ENCODE measurements at places on chromosomes 16 and 17.

DNA sequence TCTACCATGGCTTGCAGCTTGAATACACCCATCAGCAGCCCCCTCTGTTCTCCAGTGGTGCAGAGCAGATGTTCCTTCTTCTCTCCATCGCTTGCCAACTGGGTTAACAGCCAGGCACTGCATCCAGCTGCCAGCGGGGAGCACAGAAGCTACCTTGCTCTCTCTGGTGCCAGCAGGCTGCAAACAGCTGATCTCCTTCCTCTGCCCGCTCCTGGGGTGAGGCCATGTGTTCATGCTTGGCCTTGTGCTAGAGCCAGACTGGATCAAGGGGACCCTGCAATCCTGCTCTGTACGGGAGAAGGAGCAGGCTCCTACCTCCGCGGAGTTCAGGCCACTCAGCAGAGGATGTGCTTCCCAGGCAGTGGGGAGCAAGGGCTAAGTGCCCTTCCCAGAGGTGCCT lies 24.1 kb upstream of the ENGASE start:
- no peak for DNase-seq

DNA sequence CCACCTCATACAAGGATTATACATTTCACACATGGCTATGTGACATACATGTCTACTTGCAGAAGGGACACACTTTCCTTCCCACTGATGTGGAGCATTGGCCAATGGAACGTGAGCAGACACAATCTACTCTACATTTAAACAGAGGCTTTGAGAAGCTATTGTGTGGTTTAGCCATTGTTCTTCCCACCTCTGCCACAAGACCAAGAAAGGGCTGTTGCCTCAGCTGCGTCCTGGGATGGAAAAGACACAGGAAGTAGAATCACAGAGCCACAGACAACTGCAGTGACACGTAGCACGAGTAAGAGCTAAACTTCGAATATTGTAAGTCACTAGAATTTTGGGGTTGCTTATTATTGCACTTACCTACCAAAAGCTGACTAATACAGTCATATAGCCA lies 33.3 kb downstream of the PRKCB start:
- DNase-seq, result no peak

- peak; percentile 64 for DNase-seq
These were observed 644 bp downstream of the NFAT5 start for GRCh38 chr16:69566240-69566980.

DNA sequence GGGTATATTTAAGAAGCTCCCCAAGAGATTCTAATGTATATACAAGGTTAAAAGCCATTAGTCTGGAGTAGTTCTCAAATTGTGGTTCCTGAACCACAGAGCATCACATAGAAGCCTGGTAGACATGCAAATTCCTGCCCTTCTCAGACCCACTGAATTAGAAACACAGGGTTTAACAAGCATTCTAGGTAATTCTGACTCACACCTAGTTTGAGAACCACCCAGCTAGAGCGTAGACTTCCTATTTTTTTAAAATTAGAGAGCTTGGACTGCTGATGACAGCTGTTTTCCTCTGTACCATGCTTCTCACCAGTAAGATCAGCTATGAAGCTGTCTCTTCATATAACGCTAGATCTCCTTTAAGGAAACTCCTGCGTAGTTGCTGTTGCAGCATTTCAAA lies 50.6 kb downstream of the HS3ST3B1 start:
- no peak for DNase-seq

DNA sequence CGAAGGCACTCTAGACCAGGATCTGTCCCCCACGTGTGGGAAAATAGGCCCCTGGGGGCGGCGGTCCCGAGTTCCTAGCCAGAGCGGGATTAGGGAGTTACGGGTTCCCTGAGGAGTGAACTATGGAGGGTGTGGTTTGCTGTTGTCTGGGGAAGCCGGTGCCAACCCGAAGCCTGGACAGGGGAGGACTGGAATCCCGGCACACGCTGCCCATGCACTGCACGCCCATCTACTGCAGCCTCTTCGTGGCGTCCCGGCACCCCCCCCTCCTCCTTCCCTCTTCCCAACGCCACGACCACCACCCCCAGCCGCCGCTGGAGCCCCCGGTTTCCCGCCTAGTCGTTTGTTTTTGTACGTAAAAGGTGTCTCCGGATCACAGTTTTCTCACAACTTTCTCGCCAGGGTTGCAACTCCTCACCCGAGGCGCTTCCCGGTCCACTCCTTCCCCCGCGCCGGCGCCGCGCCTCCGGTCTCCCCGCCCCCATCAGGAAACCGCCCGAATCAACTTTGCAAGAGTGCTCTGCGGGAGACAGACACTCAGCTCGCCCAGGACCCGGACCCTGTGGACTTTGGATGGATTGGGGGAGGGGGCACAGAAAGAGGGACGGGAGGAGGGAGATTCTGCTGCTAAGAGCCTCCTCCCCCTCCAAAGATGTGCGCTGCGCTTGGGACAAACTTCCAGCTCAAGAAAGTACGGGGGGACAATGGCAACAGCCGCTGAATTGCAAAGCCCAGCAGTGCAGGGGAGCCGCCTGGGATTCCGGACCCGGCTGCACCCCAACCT lies 1.4 kb upstream of the LHX1 start:
- DNase-seq, result peak; percentile 64

GRCh38 chr16:2194852-2195321 lies 1.5 kb downstream of the CASKIN1 start:
- peak; percentile 69 for DNase-seq

DNA sequence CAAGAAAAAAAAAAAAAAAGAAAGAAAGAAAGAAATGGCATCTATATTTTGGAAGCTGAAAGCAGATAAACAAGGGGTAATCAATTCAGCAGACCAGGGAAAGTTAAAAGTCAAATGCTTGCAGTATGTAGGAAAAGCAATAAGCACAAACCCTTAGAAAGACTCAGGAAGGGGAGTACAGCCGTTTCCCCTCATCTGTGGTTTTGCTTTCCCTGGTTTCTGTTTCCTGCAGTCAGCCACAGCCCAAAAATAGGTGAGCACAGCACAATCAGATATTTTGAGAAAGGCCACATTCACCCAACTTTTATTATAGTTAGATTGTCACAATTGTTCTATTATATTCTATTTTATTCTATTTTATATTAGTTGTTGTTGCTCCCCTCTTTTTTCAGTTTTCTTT lies 14.4 kb upstream of the ALOX12 start:
- DNase-seq, result no peak

DNA sequence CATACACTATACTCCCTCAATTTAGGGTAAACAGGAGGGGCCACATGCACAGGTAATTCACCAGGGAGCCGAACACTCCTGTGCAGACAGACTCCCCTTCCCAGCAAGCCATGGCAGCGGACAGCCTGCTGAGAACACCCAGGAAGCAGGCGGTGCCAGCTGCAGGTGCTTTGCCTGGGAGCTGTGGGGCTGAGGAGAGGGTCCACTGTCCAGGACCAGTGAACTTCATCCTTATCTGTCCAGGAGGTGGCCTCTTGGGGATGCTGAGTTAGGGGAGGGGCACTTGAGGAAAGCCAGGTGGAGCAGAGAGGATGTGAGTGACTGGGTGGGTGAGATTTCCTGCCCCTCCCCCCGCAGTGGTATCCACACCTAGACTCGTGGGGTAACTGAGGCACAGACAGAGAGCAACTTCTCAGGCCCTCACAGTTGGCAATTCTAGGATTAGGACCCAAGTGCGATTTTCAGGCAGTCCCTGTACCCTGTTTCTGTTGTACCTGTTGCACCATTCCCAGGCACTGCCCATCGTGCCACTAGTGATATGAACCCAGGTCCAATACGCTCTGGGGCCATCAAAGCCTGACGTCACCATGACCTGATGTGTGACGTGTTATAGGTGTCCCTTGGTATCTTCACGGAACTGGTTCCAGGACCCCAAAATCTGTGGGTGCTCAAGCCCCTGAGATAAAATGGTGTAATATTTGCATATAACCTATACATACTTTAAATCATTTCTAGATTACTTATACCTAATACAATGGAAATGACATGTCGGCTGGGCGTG lies 1.2 kb downstream of the GRN start:
- DNase-seq, result no peak

- no peak for DNase-seq
These were observed 1202.9 kb upstream of the CDH8 start for GRCh38 chr16:63239065-63239570.

GRCh38 chr16:59249011-59249410 lies 514.9 kb upstream of the GOT2 start:
- DNase-seq, result no peak

GRCh38 chr17:68161644-68162428 lies 86.0 kb upstream of the AMZ2 start:
- DNase-seq, result peak; percentile 18

DNA sequence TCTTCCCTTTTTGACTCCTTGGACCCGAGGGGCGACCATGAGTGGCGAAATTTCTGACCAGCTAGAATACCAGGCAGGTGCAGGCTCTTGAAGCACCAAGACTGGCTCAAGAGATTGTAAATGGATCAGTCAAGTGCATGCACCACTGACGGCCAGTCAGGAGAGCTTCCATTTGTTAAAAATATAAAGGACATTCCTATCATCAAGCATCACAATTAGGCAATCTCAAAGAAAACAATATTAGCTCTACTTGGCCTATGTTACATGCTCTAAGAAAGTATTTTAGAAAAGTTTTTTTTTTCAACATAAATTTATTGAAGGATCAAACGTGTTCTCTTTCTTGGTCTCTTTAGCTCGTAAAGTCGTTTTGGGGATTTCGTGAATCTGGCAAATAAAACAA lies 1.5 kb upstream of the PRKCA start:
- no peak for DNase-seq

DNA sequence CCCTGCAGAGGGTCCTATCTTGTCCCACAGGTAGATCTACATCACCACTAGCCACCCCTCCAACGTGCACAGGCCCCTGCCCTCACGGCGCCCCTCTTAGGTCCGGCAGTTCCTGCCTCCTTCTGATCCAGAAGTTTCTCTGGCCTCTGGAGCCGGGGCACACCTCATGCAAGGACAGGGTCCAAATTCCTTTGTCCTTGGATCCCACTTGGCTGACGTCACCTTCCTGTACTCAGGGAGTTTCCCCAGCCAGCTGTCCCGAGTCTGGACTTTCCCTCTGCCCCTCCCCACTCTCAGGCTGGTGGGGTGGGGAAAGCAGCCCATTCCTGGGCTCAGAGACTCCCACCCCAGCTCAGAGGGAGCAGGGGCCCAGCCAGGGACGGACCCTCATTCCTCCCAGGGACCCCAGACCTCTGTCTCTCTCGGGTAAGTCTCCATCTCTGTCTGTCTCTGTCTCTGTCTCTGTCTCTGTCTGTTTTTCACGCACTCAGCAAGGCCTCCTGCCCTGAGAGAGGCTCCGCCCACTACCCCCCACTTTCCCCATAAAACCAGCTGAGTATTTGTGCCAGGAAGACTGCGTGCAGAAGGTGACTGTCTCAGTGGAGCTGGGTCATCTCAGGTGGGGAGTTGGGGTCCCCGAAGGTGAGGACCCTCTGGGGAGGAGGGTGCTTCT lies at the start of gene IL32:
TSS of gene IL32 (plus strand) at position 572 of the 673 bp plus-strand sequence. CDS start 172 bp downstream, outside the sequence.
- DNase-seq, result peak; percentile 76

DNA sequence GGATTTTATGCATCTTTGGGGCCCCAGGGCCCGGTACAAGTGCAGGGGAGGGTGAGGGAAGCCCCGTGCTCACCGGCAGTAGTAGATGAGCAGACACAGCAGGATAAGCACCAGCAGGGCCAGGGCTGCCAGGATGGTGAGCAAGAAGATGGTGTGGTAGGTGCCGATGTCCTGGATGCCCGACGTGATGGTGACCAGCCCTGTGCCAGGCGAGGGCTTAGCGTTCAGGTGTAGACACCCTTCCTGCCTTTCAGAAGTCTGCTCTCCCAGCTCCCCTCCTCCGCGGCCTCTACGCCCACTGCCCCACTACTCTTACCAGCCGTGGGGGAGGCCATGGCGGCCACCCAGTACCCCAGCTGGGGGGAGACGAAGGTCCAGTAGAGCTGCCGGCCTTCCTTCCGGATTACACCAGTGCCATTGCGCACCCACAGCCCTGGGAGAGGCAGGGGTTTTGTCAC lies 8.0 kb downstream of the FAM171A2 start:
- no peak for DNase-seq

- DNase-seq, result no peak
These were observed 26.6 kb upstream of the SKAP1 start for GRCh38 chr17:48456589-48456988.

- no peak for DNase-seq
These were observed 15.1 kb downstream of the ADCY7 start for GRCh38 chr16:50281391-50282009.

- DNase-seq, result peak; percentile 94
These were observed 4.2 kb upstream of the FBXL16 start for GRCh38 chr16:709566-710499.

- DNase-seq, result peak; percentile 81
These were observed 2.9 kb downstream of the CTRL start for GRCh38 chr16:67928561-67929364.

- DNase-seq, result no peak
These were observed 6.0 kb upstream of the CCL3 start for GRCh38 chr17:36095992-36096391.

- no peak for DNase-seq
These were observed 2.8 kb downstream of the ELOB start for GRCh38 chr16:2774161-2774891.

GRCh38 chr17:3885271-3885670 lies 7.6 kb downstream of the CAMKK1 start:
- DNase-seq, result no peak

GRCh38 chr17:4297351-4297750 lies 33.6 kb upstream of the ANKFY1 start:
- no peak for DNase-seq

DNA sequence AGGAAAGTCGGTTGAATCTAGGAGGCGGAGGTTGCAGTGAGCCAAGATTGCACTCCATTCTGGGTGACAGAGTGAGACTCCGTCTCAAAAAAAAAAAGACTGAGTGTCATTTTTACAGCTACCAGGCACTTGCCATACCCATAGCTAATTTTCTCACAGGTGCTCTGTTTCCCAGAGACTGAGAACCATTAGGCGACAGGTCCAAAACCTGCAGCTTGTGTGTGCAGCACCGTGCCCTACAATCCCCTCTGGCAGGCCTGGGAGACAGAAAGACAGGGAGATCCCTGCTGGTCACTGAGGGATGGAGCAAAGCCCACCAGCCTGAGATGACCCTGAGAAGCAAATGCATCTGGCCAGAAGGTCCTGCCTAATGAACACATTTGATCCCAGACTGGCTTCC lies 2.7 kb downstream of the TFAP4 start:
- no peak for DNase-seq

DNA sequence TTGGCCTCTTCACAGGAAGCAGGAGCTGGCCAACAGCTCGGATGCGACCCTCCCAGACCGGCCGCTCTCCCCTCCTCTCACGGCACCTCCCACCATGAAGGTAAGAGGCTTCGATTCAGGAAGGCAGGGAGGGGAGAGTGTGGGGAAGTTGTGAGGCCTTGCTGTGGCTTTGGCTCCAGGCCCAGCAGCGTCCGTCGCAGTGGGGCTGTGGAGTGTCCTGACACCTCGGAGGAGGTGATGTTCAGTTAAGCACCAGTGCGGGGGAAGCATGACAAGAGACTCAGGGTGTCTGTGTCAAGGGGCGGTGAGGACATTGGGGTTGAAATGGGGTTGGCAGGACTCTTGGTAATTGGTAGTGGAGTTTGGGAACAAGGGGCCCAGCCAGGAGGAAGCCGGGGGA lies 109.0 kb downstream of the RAP1GAP2 start:
- DNase-seq, result no peak

- DNase-seq, result no peak
These were observed 108.5 kb upstream of the CACNG5 start for GRCh38 chr17:66726371-66726770.

Measured in urothelium cell line (cell line).